ENCODE measurements at places on chromosomes 11 and 22.

- DNase-seq, result no peak
Measured at GRCh38 chr11:100928426-100928825, 201.2 kb downstream of the PGR start.

DNA sequence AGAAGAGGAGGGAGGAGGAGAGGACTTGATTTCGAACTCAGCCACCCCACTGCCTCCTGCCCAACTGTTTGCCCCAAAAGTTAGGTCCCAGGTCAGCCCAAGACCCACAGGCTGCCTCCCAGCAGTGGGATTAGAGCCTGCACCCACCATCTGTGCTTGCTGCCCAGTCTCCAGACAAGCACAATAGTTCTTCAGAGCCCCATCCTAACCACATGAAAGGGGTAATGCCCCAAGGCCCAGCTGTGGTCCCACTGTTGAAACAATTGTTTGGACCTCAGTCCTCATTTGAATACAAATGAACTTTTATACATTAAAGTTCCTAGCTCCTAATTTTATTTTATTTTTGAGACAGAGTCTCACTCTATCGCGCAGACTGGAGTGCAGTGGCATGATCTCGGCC is 5.4 kb upstream of the VPS51 start:
- no peak for DNase-seq

GRCh38 chr11:48103621-48104567 is 112.7 kb upstream of the OR4B1 start:
- no peak for DNase-seq

GRCh38 chr11:104163100-104164027 is 583 bp downstream of the PDGFD start:
- DNase-seq, result no peak

GRCh38 chr11:122319085-122319484 is 203.1 kb upstream of the BLID start:
- no peak for DNase-seq

All from fibroblast of the conjunctiva (primary cell).